ENCODE measurements at places on chromosomes 12 and 14. TPM values are rescaled to one million over a fixed set of nuclear protein-coding genes. Genes with fewer than 3 reads are reported as not detected.

The TC2N gene
- total RNA-seq = 19.9 TPM

The OR4E2 gene
- total RNA-seq = not detected

The APOF gene
- total RNA-seq = not detected

The GZMB gene
- total RNA-seq = 4,741 TPM

The NEUROD4 gene
- not detected for total RNA-seq

The ADGRD1 gene
- 7.7 TPM for total RNA-seq

The MOAP1 gene
- total RNA-seq = 17.8 TPM

The CEP290 gene
- 16.0 TPM for total RNA-seq

The COX8C gene
- total RNA-seq = not detected

The BIN2 gene
- total RNA-seq = 45.8 TPM

The TAS2R13 gene
- total RNA-seq = 0.74 TPM

The ZC2HC1C gene
- 1.5 TPM for total RNA-seq

The KRT72 gene
- not detected for total RNA-seq

The KCNA5 gene
- not detected for total RNA-seq

The LTBP2 gene
- total RNA-seq = 0.23 TPM

The PSMB11 gene
- total RNA-seq = not detected

The SLC35E3 gene
- 6.3 TPM for total RNA-seq

The PTGES3 gene
- 293 TPM for total RNA-seq

The ASPG gene
- total RNA-seq = not detected

The TOMM20L gene
- total RNA-seq = not detected

The FOXG1 gene
- total RNA-seq = not detected

The ATL1 gene
- total RNA-seq = 1.3 TPM

The EVL gene
- 255 TPM for total RNA-seq

The VRTN gene
- not detected for total RNA-seq

The NRXN3 gene
- total RNA-seq = 0.07 TPM

The SERPINA1 gene
- 1.1 TPM for total RNA-seq

The KCNH3 gene
- 2.9 TPM for total RNA-seq

The TAS2R42 gene
- not detected for total RNA-seq

The B3GNT4 gene
- total RNA-seq = 1.0 TPM

The ITPK1 gene
- 70.8 TPM for total RNA-seq

The ANO2 gene
- not detected for total RNA-seq

The FCF1 gene
- 61.8 TPM for total RNA-seq

The RECQL gene
- 69.0 TPM for total RNA-seq

The PPP1R1A gene
- total RNA-seq = not detected

The RNASE3 gene
- not detected for total RNA-seq

The PIWIL1 gene
- total RNA-seq = not detected

The LBHD2 gene
- total RNA-seq = not detected

The KRT71 gene
- not detected for total RNA-seq

The CMAS gene
- 37.7 TPM for total RNA-seq

The TTC9 gene
- 6.1 TPM for total RNA-seq

The TAS2R19 gene
- total RNA-seq = 3.6 TPM

The ADCY4 gene
- total RNA-seq = 2.3 TPM

The C12orf50 gene
- total RNA-seq = not detected

The DERA gene
- 21.9 TPM for total RNA-seq

The LYSET gene
- 12.2 TPM for total RNA-seq

The KRT6C gene
- not detected for total RNA-seq

The ARG2 gene
- total RNA-seq = 19.2 TPM

The IGF1 gene
- total RNA-seq = 1.6 TPM

The APPL2 gene
- total RNA-seq = 28.8 TPM

The ANKS1B gene
- 0.76 TPM for total RNA-seq
